ENCODE measurements at places on chromosomes 6 and 20. TPM values are rescaled to one million over a fixed set of nuclear protein-coding genes. Genes with fewer than 3 reads are reported as not detected.

Gene E2F1
- total RNA-seq, result 69.8 TPM

Gene ELMO2
- 71.3 TPM for total RNA-seq

DNA sequence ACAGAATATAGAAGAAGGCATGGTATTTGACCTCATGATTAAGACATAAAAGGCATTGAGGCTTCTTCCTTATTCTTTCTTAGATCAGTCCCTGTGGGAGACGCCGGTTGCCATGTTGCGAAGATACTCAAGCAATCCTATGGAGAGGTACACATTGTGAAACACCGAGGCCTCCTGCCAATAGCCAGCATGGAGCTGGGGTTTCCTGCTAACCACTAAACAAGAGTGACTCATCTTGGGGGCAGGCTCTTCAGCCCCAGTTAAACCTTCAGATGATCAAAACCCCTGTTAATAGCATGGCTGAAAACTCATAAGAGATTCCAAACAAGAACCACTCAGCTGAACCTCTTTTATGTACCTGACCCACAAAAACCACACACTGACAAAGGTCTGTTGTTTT is 478.8 kb downstream of the CD83 start:
- no peak for DNase-seq

DNA sequence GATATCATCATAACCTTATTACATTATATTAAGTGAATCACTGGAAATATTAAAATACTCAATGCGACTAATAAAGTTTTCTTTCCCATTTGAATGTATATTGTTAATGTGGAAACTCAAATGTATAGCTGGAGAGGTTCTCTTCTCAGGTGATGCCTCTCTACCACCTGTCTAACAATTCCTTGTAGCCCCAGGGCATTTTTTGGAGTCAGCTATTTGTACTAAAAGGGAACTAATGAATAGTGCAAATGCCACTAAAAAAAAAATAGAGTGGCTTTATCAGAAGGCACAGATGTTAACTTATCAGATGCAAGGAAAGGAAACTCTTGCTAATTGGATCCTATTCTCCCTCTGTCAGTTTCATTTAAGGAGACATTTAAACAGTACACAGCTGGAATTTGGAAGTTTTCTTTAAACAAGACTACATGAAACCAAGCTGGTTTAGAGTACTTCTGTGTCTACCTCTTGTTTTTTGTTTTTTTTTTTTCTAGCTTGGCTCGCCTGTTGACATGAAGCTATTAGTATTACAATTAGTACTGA is 897.0 kb upstream of the SLC35B3 start:
- DNase-seq, result no peak

DNA sequence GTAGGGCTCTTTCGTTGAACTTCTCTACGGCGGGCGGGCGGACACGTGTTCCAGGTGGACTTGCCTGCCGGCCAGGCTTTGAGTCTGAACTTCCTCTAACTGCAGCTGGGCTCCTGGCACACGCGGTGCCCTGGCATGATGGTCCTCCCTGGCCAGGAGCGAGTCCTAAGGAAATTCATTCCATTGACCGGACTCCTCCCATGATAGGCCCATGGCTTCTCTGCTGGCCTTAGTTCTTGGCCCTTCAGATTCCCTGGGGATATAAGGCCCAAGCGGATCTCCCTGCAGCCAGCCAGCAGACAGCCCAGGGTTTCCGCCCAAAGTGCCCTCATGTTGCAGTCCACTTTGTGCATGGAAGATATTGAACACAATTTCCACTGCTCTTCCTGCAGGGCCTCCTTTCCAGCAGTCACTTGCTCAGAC is 39.4 kb downstream of the TBC1D7 start:
- no peak for DNase-seq

DNA sequence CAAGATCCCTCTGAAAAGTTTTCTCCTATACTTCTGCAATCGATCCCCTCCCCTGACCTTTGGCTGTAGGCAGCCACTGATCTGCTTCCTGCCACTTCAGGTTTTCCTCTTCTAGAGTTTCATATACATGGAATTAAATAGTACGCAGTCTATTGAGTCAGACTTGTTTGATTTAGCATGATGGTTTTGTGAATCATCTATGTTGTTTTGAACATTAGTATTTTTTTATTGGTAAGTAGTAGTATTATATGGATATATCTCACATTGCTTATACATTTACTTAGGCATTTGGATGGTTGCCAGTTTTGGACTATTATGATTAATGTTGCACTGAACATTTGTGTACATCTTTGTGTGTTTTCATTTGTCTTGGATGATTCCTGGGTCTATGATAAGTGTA is 518.0 kb downstream of the CD109 start:
- DNase-seq, result no peak
